ENCODE measurements at places on chromosomes 1 and 21.

DNA sequence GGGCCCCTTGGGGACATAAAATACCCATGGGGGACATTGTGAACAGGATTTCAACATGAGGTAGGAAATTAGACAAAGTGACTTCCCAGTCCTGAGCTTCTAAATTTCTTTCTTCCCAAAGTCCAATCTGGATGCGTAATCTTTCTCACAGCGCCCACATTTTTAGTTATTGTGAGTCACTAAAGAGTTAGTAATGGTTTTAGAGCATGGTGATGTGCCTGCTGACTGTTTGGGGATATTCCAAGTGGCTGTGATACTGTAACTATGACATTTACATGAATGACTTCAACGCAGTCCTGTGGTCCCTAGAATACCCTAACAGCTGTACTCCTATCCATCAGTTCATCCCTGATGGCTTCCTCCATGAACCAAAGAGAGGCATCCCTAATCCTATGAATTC is 224.0 kb upstream of the COA6 start:
- DNase-seq, result no peak

DNA sequence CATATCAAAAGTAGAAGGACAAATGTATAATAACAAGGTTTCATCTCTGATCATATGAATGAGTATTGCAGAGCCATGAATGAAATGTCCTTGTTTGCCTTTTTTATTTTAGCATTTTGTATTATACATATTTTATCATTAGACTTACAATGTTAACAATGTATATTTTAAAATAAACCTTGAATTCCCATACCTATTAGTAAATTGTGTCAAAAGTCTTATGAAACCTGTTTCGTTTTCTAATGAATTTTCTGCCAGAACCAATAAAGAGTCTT is 646 bp downstream of the DNAJB4 start:
- DNase-seq, result no peak

DNA sequence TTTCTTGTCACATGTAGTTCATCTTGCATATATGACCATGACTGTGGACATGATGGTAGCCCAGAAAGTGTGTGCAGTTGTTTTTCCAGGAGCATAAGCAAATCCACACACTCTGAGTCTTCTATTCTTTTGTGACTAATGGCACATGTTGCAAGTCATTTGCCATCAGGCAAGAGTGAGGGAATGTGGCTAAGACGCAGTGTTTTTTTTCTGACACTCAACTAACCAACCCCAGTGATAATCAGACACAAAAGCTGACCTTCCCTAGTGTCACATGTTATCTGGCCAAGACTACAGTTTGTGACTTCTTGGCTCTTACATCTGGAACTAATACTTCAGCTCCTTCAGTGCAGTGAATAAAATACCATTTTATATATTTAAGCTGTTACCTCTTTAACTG is 108.8 kb downstream of the ITSN1 start:
- DNase-seq, result no peak

GRCh38 chr21:39103689-39104088 is 79.6 kb downstream of the PSMG1 start:
- no peak for DNase-seq

DNA sequence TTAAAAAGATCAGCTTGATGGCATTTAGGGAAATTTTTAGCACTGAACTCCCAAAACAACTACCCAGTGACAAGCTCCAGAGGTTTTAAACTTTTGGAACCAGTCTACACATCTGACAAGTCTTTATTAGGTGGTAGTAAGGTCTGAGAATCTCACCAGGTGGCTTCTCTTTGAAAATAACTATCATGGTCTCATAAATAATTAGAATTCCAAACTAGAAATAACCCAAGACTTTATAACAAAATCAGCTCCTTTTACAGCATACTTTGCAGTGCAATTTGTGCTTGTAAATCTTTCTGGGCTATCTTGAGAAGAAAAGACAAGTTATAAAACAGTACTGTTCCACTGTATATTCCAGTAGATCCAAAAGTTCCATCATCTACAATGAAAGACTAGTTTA is 108.7 kb downstream of the LTN1 start:
- DNase-seq, result no peak

DNA sequence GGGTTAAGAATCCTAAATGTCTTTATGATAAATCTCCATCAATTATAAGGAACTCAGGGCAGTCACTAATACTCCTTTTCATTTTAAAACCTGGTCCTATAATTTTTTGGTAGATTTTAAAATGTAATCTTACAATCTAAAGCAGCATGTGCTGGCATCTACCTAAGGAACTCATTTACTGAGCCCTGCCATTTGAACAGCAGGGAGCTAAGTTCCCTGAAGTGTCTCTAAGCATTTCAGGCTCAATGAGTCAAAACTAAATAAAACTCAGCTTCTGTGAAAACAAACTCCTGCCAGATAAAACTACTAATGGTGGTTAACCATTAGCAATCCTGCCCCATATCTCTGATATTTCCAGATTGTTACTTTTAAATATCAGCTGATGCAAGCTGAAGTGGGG is 1371.8 kb upstream of the PRMT6 start:
- DNase-seq, result no peak

DNA sequence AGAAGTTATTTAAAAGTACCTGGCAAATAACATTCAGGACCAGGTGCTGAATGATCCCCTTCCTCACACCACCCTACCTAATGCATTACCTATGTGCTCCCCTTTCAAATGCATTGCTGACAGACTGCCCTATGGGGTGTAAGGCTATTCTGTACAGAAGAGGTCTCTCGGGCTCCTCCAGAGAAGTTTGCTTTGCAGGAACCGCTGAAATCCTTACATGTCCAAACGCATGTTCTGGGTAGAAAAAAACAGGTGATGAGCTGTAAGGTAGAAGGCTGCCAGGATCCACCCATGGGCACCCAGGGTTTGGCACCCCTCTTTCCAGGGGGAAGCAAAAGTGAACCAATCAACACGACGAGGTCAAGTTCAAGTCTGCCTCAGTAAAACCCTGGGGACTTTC is 58.3 kb upstream of the TARBP1 start:
- no peak for DNase-seq

DNA sequence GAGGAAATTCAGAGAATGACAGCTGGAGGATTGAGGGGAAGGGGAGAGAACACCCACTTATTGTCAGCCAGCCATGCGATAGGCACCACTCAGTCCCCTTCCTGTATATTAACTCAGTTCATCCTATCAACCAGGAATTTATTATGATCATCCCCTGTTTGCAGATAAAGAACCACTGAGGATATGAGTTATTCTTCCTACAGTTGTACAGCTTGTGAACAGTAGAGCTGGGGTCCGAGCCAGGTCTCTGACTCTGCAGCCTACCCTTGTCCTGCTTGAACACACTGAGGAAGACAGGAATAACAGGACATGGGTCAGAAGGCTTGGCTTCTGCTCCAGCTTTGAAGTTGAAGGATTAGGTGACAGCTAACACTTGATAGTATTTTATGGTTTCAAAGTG is 42.0 kb upstream of the SCMH1 start:
- DNase-seq, result no peak

GRCh38 chr1:69836971-69837636 is 269.4 kb downstream of the LRRC7 start:
- DNase-seq, result no peak

DNA sequence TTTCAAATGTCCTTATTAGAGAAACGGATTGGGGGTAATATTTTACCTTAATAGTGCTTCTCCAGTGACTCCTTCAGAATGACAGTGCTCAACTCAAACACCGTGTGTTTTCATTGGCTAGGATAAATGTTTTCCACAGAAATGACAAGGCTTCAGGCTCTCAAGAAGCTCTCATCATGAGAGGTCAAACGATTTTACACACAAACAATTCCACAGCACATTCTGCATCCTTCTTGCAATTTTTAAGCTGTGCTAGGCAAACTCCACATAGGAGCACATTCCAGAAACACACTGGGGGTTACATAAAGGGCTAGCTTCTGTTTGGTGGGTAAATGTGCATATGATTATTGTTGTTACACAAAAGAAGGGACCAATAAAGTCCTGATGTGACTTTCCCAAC is 75.5 kb upstream of the IPO9 start:
- no peak for DNase-seq

- no peak for DNase-seq
These were observed 164.5 kb upstream of the BEND5 start for GRCh38 chr1:48940962-48941732.

DNA sequence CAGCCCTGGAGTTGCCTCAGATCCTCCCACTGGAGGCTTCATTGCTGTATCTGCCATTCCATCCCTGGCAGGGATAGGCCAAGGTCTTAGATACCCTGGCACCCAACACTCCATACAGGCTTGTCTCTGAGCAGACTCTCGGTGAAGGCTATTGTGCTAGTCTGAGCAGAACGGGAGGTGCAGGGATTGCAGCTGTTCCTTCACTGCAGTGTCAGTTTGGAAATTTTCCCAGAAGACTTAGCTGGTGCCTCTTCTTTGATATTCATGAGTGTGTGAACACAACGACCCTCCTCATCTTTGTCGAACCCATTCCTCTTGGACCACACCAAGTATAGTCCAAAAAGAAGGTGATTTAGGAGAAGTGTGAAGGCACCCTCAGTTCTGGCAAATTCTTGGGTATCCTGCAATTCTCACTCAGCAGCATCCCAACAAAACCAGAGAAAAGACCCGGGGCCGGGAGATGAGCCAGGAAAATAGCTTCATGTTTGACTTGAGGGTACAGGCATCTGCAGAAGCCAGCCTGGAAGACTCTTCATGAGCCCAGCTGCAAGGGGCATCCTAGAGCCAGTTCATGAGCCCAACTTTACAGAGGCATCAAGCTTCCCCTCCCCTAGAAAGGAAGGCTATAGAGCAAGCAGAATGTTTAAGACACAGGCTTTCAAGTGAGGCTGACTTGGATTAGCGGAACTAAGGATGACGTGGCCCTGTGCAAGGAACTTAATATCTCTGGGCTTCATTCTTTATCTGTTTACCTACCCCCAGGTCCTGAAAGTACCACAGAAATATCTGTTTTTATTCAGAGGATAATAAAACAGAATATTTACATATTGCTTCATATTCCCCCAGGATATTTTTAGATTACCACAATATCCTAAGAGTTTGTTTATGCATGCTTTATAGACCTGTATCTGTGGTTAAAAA is 38.8 kb upstream of the HAO2 start:
- DNase-seq, result no peak

Measured in stimulated activated CD8-positive, alpha-beta memory T cell treated with anti-CD3 and anti-CD28 coated beads, Interleukin-7, amount 100 ng/mL, for 1 hour (primary cell).